Left cardiac atrium (tissue), 4 donors: ENCODE measurements at places on chromosomes 1 and 21. TPM values are rescaled to one million over a fixed set of nuclear protein-coding genes. Genes with fewer than 3 reads are reported as not detected.

IL24 gene
- not detected for total RNA-seq

LCE3E gene
- total RNA-seq = not detected

THEM5 gene
- total RNA-seq = not detected

OR2T4 gene
- not detected for total RNA-seq

FBLIM1 gene
- 82.8 TPM for total RNA-seq

WLS gene
- total RNA-seq = 92.2 TPM

ARHGEF11 gene
- 25.4 TPM for total RNA-seq
